GM06990 (cell line): ENCODE measurements at places on chromosomes 6 and 20.
A peak's percentile ranks its signal among the peaks of the same experiment; 100 is the strongest.

DNA sequence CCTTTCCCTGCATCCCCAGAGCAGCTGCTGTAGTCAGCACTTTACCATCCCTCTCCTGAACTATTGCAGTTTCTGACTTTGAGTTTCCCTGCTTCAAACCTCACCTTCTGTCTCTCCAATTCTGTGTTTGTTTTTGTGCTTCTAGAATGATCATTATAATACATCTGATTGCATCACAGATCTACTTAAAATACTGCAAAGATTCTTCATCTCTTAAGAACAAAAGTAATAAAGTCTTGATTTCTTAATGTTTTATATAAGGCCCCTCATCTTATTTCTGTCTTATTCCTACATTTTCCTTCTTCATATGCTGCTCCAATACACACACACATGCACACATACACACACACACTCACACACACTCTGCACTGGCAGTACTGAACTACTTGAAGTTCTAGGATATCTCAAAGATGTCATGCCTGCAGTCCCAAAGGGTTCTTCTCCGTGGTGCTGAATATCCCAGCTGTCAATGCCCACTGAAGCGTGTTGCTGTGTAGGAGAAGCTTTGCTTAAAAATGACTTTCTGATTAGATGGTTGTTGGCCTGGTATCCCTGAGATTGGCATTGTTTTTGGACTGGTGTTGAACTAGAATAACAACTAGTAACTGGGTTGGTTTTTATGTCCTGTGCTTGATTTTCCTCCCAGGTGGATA is 97.2 kb downstream of the MAP3K4 start:
- no peak for DNase-seq

- no peak for DNase-seq
These were observed 39.7 kb downstream of the TGM2 start for GRCh38 chr20:38125157-38126056.

DNA sequence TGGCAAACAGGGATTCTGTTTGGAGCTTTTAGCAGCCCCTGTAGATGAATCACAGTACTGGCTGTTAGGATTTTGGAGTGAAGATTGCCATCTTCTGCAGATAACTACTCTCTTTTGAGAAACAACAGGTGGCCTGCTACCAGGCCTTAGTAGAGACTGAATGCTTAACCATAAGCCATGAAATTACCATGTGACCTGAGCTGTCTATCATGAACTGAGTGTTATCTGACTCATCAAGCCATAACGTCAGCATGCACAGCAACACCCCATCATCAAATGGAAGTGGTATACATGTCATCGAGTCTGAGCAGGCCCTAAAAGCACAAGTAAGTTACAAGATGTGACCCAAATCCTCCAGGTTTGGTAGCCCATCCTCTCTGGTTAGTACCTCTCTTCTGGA is 132.6 kb downstream of the GPR63 start:
- DNase-seq = no peak

DNA sequence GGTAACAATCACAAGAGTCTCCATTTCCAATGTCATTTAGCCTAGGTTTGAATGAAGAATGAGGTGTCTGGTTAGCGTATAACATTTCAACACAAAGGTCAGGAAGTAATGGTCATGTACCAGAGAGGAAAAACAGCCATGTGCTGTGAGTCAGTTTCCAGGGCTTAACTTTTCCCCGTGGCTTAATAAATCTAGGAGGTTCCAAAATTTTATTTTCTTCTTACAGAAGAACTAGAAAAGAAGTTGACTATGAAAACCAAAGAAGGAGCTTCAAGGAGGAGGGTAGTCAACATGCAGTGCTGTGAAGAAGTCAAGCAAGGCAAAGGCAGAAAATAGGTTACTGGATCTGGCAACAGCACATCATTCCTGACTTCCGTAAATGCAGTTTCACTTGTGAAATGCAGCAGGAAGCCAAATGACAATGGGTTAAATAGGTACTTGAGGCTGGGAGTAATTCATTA is 8.4 kb upstream of the GABRR2 start:
- no peak for DNase-seq

- DNase-seq = no peak
These were observed 5.6 kb downstream of the GDF5 start for GRCh38 chr20:35432430-35432735.

GRCh38 chr20:19416627-19417026 is 204.2 kb downstream of the SLC24A3 start:
- DNase-seq = no peak

GRCh38 chr6:85942844-85943243 is 300.2 kb upstream of the SYNCRIP start:
- peak; percentile 22 for DNase-seq

DNA sequence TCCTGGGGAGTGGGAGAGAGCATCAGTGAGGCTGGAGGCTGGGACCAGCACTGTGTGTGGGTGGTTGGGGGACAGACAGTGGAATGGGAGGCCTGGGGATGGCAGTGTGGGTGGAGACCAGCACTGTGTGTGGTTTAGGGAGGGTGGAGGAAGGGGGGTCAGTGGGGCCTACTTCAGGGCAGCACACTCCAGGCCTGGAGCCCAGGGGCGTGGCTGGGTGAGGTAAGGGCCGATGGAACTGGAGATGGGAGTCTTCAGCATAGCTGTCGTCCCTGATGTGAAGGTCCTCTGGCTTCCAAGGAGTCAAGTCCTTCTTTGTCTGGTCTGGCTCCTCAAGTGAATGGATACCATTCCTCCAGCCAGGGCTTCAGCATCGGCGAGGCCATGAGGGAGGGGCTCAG is 18.6 kb downstream of the KCNK17 start:
- DNase-seq = no peak

DNA sequence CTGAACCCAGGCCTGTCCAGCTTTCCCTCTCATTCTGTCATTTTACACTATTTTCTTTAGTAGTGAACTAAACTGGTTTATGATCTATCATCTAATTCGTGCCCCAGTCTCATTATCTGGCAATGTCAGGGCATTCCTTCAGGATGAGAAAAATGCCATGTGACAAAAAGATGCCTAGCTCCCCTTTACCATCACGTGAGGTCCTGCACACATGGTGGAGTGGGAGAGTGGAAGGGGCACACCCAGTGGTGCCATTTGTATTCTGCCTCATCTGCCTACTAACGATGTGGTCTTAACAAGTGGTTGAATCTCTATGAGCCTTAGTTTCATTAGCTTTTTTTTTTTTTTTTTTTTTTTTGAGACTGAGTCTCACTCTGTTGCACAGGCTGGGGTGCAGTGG is 41.2 kb downstream of the CDC5L start:
- no peak for DNase-seq

DNA sequence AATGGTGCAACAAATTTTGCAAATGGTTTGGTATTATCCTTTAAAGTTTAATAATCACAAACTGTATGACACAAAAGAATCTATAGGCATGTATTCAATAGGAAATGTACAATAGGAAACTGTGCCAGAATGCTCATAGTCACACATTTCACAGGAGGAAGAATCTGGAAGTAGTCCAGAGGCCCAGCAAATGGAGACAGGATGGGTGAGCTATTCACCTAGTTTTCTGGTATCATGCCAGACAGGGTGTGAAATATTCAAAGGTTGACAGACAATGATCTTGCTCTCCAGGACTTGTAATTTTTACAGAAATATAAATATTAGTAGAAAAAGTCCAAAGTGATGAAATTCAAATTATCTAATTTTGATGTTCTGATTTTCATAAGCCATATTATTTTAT is 520.1 kb upstream of the IMPG1 start:
- DNase-seq = no peak

- no peak for DNase-seq
These were observed 1.3 kb downstream of the COL19A1 start for GRCh38 chr6:69867639-69867976.

DNA sequence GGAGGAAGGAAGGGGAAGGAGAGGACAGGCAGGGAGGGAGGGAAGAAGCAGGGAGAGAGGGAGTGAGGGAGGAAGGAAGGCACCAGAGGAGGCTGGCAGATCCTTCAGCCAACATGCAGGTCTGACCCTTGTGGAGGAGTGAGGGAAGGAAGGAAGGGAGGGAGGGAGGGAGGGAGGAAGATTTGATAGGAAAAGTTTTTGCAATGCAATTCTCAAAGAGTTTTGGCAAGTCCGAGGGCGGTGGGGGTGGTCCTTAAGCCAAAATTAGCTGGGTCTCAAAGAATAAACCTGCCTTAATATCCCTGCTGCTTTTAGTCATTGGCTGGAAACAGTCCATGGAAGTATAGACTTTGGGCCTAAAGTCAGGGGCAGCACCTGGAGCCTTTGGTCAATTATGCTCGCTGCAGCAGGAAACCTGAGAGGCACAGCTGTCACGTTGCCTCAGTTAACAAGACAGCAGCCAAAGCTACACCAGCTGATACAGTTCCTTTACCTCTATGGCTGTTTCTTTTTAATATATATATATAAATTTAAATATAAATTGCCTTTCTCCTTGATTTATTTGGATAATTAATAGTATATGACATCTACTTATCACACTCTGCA is 115.7 kb upstream of the RALGAPA2 start:
- no peak for DNase-seq

DNA sequence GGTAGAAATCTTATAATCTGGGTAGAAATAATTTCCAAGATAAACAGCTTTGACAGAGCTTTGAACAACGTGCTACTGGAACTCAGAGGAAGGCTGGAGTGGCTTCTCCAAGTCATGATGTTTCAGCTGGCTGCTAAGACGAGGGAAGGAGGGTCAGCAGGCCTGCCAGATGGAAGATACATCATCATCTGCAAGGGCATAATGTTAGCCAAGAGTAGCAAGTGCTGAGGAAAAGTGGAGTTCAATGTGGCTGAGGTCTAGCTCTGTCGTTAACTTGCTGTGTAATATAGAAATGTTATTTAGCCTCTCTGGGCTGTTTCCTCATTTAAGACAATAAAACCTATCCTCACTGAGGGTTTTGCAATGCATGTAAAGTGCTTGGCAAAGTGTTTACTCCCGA is 35.1 kb downstream of the RGS17 start:
- DNase-seq = no peak
